ENCODE measurements at places on chromosomes 7 and 10. TPM values are rescaled to one million over a fixed set of nuclear protein-coding genes. Genes with fewer than 3 reads are reported as not detected.

DNA sequence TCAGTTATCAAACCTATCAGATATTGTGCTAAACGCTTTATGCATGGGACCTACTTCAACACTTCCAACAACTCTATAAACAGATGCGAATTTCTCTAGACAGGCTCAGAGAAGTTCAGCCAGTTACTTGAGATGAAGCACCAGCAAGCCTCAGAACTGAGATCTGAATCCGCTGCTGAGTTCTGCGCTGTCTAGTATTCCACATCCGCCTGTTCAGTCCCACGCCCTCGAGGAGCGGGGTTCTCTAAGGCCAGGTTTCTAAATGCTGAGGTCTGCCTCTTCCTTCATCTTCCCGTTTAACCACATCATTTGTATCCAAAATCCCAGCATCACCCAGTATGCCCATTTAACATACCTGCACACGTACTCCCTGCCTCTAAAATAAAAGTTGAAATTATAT lies 297.8 kb upstream of the ZNF32 start:
- no peak for ATAC-seq

DNA sequence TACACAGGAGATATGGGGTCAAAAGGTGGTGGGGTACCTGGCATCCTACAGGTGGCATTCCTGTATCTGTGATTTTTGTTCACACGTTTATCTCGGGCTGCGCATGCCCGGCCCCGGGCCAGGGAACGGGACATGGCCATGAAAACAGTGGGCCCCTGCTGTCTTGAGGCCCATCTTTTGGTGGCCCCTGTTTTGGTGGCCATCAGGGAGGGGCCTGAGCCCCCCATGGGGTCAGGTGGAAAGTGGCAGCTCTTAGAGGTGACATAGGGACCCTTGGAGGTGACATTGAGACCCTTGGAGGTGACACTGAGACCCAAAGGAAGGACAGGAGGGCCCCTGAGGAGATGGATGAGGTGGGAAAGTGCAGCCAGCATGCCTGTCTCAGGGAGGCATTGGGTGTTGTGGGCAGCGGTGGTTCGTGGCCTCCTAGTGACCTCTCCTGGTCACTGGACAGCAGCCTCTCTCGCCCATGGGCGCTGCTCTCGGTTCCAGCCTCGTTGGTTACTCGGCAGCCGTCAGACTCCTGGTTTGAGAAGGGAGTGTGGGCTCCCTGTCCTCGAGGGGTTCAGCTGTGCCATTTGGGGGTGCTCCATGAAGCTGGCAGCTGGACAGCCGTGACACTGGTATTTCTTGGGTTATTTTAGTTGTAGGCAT lies 39.9 kb downstream of the INPP5A start:
- peak; percentile 22 for ATAC-seq

DNA sequence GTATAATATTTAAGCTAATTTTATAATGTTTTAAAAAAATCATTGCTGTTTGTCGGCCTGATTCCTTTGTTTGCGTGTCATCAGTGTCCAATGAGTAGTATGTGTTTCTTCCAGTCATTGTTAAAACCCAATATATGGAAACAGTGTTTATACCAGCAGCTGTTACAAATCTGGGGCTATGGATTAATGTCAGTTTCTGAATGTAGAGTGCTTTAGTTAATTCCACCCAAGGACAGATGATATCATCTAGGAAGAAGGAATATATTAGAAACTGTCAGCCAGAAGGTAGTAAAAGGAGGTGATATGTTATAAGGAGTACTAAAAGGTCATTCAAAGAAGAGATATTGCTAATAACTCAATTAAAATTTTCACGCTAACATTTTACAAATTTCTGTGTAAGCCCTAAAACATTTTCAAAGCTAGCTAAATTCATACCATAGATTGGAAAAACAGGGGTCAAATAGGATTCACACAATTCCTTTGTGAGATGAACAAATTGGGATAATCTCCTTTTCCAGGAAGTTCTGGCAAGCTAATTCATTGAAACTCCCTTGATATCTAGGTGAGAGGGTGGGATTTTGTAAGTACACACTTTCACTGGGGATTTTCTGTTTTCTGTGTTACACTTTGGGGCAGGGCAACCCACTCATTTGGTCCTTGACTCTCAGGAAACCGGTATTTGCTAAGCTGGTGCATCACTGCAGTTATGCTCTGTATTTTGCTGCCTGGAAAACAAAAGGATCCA lies 448.8 kb downstream of the LRMDA start:
- peak; percentile 77 for ATAC-seq

GRCh38 chr10:110641256-110641655 lies 2.9 kb upstream of the RBM20 start:
- peak; percentile 15 for ATAC-seq

DNA sequence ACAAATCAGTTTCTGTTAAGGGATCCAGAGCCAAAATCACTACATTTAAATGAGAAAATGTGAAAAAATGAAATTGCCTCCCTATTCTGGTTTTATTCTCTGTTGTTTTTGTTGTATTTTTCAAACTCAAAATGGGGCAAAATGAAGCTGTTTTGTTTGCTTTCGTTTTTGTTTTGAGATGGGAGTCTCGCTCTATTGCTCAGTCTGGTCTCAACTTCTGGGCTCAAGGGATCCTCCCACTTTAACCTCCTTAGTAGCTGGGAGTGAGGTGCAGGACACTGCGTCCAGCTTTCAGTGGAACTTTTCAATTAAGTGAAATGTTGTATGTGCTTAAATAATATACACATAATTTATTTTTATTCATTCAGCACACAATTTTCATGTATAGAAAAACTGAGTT lies 205.0 kb downstream of the SORCS1 start:
- ATAC-seq, result no peak

DNA sequence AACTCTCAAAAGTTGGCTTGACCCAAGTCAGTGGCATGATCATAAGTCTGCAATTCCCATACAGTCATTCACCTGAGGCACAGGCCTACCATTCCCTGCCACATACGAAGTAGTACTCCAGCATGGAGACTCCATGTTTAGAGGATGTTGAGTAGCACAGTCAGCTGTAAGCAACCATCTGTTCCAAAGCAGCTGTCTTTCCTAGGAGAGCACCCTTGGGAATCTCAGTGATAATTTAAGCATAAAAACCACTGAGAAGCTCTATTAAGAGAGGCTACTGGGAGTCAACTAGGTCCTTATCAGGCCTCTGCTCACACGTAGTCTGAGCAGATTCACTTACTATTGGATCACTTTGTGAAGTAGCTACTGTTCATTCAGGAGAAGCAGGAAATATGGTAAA lies 61.6 kb upstream of the UNC5B start:
- no peak for ATAC-seq

DNA sequence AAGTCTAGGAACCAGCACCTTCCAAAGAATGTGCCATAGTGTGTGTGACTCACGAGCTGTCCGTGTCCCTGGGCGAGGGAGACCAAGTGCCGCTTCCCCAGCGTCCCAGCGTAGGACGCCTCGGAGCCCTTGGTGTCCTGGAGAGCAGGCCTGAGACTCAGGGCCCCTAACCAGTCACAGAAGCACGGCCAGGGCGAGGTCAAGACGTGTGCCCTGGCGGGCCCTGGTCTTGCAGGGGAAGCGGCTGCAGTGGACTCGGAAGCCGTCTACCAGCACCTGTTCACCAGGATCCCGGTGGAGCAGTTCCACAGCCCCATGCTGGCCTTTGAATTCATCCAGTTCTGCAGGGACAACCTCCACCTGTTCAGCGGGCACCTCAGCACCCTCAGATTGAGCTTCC lies 10.6 kb downstream of the AP5Z1 start:
- ATAC-seq, result no peak

DNA sequence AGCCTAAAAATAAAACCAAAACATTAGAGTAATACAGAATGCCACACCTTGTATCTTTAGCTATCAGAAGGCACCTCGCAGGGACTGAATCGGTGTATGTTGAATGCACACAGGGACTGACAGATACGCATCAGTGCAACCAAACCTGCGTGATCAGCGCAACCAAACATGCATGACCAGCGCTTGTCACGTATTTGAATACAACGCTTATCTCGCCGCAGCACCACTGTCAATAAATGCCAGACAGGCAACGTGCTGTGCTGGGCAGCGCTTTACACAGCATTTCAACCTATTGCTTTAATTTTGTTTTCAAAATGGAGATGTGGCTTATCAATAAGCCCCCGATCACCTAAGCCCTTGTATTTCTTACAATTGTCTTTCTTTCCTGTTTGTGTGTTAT lies 242.4 kb downstream of the SFMBT2 start:
- ATAC-seq, result no peak

GRCh38 chr10:21899736-21900135 lies 103.8 kb downstream of the DNAJC1 start:
- ATAC-seq, result peak; percentile 36

GRCh38 chr7:131436384-131436783 lies 108.7 kb downstream of the MKLN1 start:
- no peak for ATAC-seq

DNA sequence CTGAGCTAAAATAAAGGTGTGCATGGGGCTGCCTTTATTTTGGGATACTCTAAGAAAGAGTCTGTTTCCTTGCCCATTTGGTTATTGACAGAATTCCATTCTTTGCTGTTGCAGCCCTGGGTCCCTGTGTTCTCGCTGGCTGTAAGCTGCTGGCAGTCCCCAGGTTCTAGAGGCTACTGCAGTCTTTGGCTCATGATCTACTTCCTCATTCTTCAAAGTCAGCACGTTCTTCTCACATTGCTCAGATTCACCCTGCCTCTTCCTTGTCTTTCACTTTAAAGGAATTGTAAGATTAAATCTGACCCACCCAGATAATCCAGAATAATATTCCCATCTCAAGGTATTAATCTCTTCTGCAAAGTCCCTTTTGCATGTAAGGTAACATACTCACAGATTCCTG lies 620.3 kb downstream of the CCSER2 start:
- ATAC-seq, result no peak

GRCh38 chr10:91514787-91515186 lies 104.6 kb downstream of the HECTD2 start:
- no peak for ATAC-seq

DNA sequence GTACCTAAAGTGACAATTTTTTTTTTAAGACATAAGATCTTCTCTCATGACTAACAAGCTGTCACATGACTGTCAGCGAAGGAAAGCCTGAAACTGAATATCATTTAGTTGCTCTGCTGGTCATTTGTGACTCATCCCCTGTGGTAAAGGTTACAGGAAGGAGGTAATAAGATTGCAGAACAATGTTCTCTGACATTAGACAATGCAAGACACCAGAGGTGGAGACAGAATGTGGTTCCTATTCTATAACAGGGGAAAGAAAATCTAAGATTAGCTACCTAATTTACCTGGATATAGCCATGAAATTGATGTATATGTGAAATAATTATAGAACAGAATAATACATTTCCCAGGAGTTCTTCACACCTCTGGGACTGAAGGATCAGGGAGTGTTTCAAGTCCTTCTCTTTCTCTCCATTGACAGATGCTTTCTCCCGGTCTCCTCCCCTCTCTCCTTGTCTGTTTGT lies 47.7 kb downstream of the LRGUK start:
- peak; percentile 99 for ATAC-seq

GRCh38 chr7:17599733-17600339 lies 301.4 kb downstream of the AHR start:
- no peak for ATAC-seq

GRCh38 chr10:127911867-127912257 lies 5.0 kb downstream of the PTPRE start:
- ATAC-seq, result no peak

GRCh38 chr7:156309016-156309620 lies 331.5 kb upstream of the RNF32 start:
- no peak for ATAC-seq

DNA sequence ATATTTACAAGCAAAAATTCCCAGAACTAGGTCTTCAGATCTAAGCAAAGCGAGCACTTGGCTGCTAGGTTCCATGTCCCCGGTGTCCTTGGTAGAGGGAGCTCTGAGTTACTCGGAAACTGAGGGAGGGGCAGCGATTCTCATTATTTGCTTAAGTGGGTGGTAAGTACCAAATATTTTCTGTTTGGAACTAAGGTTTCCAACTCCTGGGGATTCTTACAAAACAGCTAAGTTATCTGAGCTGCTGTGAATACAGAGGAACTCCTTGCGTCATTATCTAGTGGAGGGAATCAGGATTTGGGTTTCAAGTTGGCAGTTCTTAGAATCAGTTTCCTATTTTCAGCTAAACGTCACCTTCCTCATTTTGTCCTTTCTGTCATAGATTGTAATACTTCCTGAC lies 76.8 kb upstream of the IKZF1 start:
- ATAC-seq, result no peak

GRCh38 chr7:141541375-141541774 lies 9.8 kb upstream of the AGK start:
- ATAC-seq, result no peak

DNA sequence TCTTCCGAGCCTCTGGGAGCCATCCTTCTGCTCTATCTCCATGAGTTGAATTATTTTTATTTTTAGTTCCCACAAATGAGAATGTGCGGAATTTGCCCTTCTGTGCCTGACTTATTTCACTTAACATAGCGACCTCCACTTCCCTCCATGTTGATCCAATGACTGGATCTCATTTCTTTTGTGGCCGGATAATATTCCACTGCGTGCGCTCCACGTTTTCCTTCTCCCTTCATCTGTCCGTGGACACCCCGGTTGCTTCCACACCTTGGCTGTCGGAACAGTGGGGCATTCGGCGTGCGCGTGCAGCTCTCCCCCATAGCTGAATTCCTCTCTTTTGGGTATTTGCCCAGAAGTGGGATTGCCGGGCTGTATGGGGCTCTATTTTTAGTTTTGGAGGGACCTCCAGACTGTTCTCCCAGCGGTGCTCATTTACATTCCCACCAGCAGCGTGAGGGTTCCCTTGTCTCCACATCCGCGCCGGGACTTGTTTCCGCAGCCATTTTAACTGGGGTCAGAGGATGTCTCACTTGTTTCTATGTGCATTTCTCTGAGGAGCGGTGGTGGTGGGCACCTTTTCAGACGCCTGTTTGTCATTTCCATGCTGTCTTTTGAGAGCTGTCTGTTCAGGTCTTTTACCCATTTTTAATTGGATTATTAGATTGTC lies 51.0 kb upstream of the SUN1 start:
- ATAC-seq, result no peak

GRCh38 chr10:116120688-116121455 lies 152.1 kb downstream of the GFRA1 start:
- no peak for ATAC-seq

GRCh38 chr7:137940218-137940617 lies 61.7 kb downstream of the CREB3L2 start:
- ATAC-seq, result no peak

- ATAC-seq, result no peak
Observed at GRCh38 chr7:23410446-23411183, 59.7 kb downstream of the IGF2BP3 start.

GRCh38 chr7:23443974-23444373 lies 26.3 kb downstream of the IGF2BP3 start:
- no peak for ATAC-seq

DNA sequence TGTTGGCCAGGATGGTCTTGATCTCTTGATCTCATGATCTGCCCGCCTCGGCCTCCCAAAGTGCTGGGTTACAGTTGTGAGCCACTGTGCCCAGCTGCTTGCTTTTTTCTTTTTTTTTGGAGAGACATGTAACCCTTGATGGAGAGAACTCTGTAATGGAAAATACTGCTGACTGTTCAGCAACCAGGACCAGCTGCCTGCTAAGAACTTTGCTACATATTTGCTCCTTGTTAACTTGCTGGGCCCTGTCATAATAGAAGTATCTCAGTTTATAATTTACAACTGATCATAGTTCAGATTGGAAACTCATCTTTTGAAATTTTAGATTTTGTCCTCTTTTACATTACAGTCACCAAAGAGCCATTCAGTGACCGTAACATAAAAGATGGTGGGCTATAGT lies 34.9 kb downstream of the TASOR2 start:
- no peak for ATAC-seq

HOXA13 gene
- total RNA-seq, result 0.33 TPM

VWA2 gene
- total RNA-seq, result 0.09 TPM

SDK1 gene
- 9.4 TPM for total RNA-seq

FEZF1 gene
- not detected for total RNA-seq

CABCOCO1 gene
- 1.3 TPM for total RNA-seq

HECW1 gene
- 0.24 TPM for total RNA-seq

CALCR gene
- not detected for total RNA-seq

GATA3 gene
- total RNA-seq, result 0.19 TPM

SCIN gene
- total RNA-seq, result 143 TPM
